Frontal cortex (tissue), 4 donors: ENCODE measurements at places on chromosomes 5 and 9. TPM values are rescaled to one million over a fixed set of nuclear protein-coding genes. Genes with fewer than 3 reads are reported as not detected.

Gene SVEP1
- total RNA-seq = 8.6 TPM

DNA sequence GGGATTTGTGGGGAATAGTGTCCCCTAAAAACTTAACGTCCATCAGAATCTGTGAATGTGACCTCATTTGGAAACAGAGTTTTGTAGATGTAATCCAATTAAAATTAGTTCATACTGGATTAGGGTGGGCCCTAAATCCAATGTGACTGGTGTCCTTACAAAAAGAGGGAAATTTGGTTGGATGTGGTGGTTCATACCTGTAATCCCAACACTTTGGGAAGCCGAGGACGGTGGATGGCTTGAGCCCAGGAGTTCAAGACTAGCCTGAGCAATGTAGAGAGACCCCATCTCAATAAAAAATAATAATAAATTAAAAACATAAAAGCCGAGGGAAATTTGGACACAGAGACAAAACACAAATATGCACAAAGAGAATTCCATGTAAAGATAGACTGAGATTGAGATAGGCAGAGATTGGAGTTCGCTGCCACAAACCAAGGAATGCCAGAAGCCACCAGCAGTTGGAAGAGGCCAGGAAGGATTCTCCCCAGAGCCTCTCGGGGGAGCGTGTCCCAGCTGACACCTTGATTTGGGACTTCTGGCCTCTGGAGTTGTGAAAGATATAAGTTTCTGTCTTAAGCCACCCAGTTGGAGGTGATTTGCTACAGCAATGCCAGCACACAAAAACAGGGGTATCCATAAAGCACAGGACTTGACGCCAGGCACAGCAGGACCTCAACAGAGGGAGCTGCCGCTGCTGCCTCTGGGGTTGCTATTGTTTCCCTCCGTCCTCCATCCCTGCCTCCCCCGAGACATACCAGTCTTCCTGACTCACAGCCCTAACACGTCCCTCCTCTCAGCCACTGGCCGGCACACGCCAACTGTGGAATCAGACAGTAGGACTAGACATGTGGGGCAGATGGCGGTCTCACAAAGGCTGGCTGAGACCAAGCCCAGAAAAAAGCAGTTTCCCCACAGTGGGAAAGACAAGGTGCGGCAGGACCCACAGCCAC, 73.8 kb upstream of the IL17B start:
- no peak for DNase-seq

DNA sequence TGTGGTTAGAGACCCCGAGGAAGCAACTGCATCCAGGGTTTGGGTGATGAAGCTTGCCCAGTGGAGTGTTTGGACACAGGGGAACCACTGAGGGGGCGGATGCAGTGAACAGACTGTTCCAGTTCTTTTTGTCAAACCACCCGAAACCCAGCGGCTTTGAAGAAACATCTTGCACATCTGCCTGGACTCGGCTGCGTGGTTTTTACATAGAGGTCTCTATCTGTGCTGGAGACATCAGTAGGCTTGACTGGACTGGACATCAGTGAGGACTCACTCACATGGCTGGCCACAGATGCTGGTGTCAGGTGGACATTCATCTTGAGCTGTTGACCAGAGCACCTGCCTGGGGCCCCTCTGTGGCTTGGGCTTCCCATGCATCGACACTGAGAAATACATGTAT, 15.3 kb upstream of the SPATA31E1 start:
- no peak for DNase-seq

DNA sequence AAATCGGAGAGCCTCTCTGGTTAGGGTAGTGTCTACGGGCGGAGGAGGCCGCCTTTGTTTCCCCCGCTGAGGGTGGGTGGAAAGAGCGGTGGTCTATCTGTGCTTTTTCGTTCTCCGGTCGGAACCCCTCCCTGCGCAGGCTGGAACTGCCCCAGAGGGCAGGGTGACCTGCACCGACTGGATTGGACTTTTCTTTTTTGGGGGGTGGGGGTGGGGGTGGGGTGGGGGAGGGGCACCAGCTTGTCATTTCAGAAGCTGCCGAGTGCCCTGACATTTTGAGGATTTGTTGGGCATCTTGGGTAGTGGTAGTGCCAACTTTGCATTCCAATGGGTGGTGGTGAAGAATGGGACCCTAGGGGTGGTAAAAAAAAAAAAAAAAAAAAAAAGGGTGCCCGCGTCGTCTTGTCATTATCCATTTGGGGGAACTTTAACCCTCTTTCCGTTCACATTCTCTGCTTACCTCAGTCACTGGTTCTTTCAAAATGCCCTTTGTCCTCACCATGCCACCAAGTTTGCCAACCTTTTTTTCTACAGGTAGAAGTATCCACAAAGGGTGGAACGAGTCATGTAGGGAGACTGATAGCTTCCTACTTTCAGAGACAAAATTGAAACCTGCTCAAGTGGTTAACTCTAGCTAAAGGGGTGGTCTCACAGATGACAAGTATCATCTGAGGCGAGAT, 1.3 kb downstream of the UBE2R2 start:
- DNase-seq = no peak

- peak; percentile 49 for DNase-seq
Measured at GRCh38 chr9:126440940-126441339, 114.3 kb downstream of the MVB12B start.

GRCh38 chr9:136328622-136329041, 1.3 kb downstream of the GPSM1 start:
- DNase-seq = peak; percentile 73

DNA sequence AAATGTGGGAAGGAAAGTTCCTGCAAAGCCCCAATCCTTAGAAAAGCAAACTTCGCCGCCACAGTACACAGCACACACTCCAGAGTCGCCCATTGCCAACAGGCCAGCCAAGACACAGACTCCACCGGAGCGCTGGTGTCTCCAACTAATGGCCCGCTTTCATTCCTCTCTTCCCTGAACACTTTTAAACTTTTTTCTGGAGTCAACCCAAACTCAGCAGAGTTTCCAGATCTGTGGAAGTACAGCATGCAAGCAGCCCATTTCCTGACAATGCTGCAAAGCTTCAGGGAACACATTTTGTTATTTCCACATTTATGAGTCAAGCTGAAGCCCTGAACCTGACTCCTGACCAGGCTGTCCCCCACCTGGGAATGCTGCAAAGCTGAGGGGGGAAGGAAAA, 351.9 kb downstream of the NFIB start:
- DNase-seq = no peak

DNA sequence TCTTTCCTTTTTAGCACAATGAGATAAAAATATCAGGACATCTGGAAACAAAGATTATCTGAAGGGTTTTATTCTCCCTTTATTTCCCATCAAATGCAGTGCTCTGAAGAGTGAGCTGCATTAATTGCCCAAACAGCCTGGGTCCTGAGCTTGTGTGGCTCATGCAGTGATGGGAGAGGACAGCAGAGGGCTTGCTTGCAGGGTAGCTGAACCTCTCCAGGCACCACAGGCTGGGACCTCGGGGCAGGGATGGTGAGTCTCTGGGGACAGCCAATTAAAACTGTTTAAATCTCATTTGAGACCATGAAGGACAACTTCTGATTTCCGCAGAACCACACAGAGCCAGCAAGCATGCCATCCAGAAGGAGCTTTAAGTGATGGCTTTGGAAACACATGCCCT, 71.2 kb downstream of the PLAC8L1 start:
- no peak for DNase-seq

- no peak for DNase-seq
Measured at GRCh38 chr9:92763721-92764380, 782 bp downstream of the BICD2 start.
